ENCODE measurements at places on chromosomes 1 and 21.

DNA sequence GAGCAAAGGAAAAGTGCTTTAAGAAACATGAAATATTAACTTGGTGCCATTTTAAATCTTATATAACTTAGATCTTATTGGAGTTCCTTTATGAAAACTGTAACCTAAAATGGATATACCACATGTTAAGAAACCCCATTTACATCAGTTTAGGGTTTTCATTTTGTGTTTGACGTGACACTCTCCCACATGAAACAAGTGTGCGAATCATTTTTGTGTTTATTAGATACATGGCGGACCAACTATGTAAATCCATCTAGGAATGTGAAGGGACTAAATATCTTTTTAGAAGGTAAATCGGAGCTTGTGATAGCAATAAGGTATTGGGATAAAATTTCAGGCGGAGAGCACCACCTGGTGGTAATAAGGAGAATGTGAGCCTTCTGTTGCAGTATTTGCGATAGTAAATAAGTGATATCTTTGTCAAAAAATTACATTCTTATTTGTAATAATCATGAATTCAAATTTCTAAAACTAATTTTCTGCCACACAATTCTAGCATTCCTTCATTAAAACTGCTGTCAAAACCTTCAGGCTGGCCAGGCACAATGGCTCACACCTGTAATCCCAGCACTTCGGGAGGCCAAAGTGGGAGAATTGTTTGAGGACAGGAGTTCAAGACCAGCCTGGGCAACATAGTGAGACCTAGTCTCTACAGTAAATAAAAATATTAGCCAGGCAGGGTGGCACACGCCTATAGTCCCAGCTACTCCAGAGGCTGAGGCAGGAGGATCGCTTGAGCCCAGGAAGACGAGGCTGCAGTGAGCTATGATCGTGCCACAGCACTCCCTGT, 31.3 kb downstream of the SMAP2 start:
- no peak for DNase-seq

GRCh38 chr21:35265170-35265877, 216.2 kb upstream of the RUNX1 start:
- DNase-seq = no peak

DNA sequence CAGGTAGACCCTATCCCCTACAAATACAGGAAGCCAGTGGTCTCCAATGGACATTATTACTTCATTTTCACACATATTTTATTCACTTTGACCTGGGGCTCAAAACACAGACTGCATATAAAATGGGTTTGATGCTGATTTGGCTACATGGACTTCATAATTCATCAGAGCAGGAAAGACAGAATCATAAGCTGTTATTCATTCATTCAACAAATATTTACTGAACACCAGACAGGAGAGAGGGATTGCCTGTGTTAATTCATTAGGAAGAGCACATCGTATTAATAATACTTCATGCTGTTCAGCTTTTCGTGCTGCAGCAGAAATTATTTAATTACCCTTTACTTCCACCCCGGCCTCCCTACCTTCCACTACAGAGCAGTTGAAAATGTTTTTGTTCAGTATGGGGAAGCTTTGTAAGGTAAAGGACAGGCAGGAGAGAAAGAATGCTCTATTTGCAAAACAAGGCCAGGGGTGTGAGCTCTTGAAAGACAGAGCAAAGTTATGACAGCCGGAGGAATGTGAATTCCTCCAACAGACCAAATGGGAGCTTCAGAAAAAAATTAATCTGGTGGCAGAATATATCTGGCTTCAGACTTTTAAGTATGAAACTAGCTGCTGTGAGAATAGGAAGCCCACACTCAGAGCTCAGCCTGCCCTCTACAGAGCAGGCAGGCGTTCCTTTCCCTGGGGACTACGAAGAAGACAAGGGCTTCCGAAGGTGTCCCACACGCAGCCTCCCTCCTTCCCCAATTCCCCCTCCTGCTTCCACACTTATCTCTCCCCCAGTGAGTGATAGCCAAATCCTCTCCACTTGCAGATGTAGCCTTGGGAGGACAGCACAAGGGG, 58.0 kb downstream of the MDM4 start:
- DNase-seq = no peak

DNA sequence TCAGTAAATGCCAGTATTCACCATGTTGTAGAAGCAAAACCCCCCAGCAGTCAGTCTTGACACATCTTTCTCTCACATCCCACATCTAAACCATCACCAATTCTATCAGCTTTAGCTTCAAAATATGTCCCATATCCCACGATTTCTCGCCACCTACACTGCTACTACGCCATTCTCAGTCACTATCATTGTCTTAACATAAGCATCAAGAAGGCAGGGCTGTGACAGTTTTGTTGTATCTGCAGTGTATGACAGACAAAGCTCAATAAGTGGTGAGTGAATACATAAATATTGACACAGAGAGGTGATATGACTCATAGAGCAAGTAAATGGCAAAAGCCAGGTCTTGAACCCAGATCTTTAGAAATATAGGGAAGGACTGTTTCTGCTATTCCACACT, 59.9 kb downstream of the JAK1 start:
- no peak for DNase-seq

- DNase-seq = no peak
These were observed 26.6 kb downstream of the SRSF11 start for GRCh38 chr1:70247768-70248167.

GRCh38 chr1:161824618-161825017, 58.5 kb downstream of the ATF6 start:
- no peak for DNase-seq

DNA sequence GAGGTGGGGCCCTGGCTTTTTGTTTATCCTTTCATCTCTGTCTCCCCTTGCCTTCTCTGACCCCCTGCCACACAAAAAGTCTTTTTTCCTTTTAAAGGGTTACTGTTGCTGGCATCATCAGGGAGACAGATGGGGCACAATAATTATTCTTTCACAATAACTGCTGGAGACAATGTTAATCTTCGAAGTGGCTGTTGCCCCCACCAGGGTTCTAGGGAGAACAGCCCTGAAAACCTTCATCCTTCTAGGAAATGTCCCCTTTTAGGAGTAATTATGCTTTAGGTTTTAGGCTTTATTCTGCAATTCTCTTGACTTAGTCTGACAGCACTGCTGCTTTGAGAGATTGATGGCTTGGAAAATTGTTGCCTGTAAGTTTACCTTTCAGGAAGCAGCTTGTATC, 150.0 kb downstream of the NOS1AP start:
- no peak for DNase-seq

DNA sequence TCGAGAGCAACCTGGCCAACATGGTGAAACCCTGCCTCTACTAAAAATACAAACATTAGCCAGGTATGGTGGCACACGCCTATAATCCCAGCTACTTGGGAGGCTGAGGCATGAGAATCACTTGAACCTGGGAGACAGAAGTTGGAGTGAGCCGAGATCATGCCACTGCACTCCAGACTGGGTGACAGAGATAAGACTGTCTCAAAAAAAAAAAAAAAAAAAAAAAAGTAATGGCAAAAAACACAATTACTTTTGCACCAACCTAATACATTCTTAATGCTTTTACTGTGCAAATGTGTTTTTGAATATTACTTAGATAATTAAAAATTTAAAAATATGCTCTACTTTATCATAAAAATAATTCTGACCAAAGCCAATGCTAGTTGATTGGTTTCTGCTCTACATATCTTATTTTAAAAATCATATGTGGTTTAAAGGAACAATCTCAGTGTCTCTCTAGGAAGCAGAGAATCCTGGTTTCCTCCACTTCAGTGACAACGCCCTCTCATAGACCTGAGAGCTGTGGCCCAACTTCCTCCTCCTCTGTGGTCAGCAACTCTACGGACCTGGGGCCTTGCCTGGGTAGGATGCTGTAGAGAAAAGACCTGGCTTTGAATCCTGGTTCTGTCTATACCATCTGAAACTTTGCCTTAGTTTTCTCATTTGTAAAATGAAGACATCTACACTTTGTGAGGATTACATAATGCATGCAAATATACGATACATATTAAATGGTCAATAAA, 64.7 kb downstream of the TGFBR3 start:
- no peak for DNase-seq

DNA sequence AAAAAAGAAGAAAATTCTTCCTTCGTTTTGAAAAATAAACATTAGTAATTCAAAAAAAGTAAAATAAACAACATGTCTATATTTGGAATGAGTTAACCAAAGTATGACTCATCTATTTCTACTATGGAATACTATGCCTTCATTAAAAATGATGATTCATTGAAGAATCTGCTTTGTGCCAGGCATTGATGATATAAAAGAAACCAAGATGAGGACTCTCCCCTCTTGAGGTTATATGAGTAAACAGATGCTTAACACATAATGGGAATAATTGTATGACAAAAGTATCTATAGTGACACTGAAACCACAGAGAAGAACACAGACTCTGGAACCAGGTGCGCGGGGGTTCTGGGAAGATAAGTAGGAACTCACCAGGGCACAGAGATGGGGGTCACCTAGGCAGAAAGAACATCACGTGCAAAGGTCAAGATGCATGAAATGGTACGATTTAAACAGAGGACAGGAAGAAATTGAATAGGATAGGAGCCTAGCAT, 18.8 kb downstream of the ELF3 start:
- DNase-seq = no peak

DNA sequence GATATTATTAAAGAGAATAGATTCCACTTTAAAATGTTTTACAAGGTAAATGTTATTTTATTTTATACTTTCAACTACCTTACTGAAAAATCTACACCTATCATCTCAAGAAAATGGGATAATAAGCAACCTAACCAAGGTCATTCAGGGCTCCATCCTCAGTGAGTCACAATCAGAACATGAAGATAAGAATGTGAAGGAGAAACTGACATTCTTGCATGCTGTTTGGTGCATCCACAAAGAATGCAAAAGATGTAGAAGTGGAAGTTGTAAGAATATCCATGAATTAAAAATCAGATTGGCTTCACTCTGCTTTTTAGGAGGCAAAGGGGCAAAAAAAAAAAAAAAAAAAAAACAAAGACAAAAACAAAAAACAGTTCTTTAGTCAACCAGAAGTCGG, 6.5 kb downstream of the WARS2 start:
- no peak for DNase-seq

GRCh38 chr21:29194847-29195246, 64.4 kb downstream of the MAP3K7CL start:
- DNase-seq = no peak

GRCh38 chr1:50488356-50488755, 65.1 kb upstream of the DMRTA2 start:
- no peak for DNase-seq

- DNase-seq = no peak
These were observed 124.0 kb downstream of the DMRTB1 start for GRCh38 chr1:53583021-53583867.

- no peak for DNase-seq
These were observed 7.5 kb upstream of the CTPS1 start for GRCh38 chr1:40971966-40972365.

GRCh38 chr1:53934170-53934765, 11.2 kb downstream of the IFT25 start:
- DNase-seq = no peak

- no peak for DNase-seq
These were observed 142.9 kb upstream of the KRTAP19-8 start for GRCh38 chr21:31181082-31181750.

DNA sequence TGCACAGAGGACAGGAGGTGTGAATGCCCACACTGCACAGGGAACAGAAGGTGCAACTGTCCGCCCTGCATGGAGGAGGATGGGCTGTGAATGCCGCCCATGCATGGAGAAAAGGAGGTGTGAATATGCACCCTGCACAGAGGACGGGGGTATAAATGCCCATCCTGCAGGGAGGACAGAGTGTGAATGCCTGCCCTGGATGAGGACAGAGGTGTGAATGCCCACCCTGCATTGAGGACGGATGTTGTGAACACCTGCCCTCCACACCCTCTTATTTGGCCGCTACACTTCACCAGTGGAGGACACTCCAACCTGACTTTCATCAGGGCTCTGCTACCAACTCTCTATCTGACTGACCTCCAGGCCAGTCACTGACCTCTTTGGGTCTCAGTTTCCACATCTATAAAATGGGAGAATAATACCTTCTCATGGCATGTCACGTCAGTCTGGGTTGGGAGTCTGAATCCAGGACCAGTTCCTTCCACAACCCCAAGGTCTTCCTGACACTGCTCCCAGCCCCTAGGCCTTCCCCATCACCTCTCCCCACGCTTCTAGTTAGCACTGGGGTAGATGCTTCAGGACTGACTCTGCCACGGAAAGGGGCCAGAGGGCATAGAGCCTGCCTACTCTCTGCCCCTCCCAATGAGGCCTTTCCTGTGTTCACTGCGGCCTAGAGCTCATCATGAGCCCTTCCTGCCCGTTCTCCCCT, 28.4 kb downstream of the ZBTB17 start:
- no peak for DNase-seq
